ENCODE measurements at places on chromosomes 1 and 21. TPM values are rescaled to one million over a fixed set of nuclear protein-coding genes. Genes with fewer than 3 reads are reported as not detected.
A peak's percentile ranks its signal among the peaks of the same experiment; 100 is the strongest.

DNA sequence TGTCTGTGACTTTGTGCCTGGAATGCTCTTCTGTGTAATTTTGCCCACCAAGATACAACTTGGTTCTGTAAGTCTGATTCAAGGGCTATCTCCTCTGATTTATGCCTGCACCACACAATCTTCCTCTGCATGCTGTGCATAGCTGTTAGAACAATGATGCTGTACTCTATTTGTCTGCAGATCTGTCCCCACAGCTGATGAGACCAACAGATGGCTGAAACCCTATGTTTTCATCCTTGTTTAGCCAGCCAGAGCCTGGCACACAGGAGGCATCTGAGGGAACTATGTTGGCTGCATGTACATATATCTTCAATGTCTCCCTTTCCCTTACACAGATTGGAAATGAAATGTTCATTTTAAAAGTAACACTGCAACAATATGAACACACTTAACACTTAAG lies 58.0 kb upstream of the ABCA4 start:
- H3K36me3 ChIP-seq = no peaks in the 10 kb centered on the region
- no peak for DNase-seq
- no peak overlapping the region for H3K4me3 ChIP-seq

DNA sequence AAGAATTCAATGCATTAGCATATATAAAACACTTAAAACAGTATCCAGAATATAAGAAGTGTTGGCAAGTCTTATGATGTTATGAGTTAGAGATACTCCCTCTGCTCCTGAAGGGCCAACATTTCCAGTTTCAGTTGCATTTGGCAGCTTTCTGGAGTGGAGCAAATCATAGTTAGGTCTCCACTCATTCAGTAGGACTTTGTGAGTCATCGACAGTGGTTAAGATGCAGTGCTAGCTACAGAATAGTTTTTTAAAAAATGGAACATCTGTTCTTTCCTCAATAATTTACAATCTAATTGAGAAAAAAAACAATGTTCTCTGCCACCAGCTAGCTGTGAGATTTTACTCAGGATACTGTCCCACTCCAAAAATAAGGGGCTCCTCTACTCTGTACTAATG lies 389.1 kb downstream of the HLX start:
- no peaks in the 10 kb centered on the region for H3K36me3 ChIP-seq
- no peak overlapping the region for H3K4me3 ChIP-seq
- H3K27me3 ChIP-seq = peaks cover 5% of the 10 kb centered on the region

DNA sequence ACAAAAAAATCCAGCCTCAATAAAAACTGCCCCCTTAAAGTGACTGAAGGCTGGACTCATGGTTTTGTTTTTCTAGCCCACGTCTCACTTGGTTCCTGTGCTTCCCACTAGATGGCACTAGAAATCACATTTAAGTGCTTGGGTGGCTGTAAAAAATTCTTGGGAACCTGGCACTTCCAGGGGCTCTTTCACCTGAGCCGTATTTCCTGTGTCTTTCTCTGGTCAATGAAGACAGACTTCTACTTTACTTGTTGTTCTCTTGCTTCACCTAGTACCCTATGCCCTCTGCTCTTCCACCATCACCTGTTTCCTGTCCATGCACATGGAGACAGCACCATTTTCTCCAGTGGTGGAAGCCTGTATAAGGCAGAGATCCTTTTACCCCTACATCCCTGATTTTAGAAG lies 20.0 kb downstream of the METTL13 start:
- peak overlapping the region; percentile 7 for H3K27ac ChIP-seq
- H3K4me3 ChIP-seq = no peak overlapping the region
- peaks cover 10% of the 10 kb centered on the region for H3K4me1 ChIP-seq
- H3K27me3 ChIP-seq = no peaks in the 10 kb centered on the region
- no peak for DNase-seq
- H3K36me3 ChIP-seq = peaks cover 17% of the 10 kb centered on the region

IFNLR1 gene
- 6.8 TPM for total RNA-seq

- peaks cover 8% of the 10 kb centered on the region for H3K4me1 ChIP-seq
- H3K4me3 ChIP-seq = no peak overlapping the region
- H3K27ac ChIP-seq = no peak overlapping the region
- no peaks in the 10 kb centered on the region for H3K27me3 ChIP-seq
Observed at GRCh38 chr21:45096217-45096616, 21.8 kb downstream of the ADARB1 start.

DNA sequence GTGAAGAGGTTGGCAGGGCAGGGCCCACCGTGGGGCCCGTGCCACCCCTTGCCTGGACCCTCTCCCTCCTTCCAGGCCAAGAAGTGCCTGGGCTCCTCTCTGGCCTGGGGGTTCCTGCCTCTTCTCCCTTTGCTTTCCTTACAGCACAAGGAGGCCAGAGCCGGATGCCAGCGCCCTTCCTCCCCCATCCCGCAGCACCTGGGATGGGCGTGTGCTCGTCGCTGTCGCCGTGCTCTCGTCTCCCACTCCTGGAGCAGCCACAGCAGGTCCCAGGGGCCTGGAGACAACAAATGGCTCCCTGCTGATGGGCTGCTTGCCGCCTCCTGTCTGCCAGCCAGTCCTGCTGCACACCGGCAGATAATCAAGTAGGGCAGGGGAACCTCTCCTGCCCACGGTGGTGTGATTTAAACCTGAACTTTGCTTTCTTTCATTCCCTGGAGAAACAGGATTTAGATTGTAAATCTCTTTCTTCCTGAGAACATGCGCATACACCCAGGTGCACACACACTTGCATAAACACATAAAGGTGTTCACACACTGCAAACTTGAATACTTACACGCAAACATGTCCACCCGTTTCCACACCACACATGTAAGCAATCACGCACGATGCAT lies 50.8 kb upstream of the POU3F1 start:
- no peaks in the 10 kb centered on the region for H3K36me3 ChIP-seq
- no peak for DNase-seq
- H3K4me1 ChIP-seq = no peaks in the 10 kb centered on the region
- peaks cover 24% of the 10 kb centered on the region for H3K27me3 ChIP-seq
- H3K4me3 ChIP-seq = no peak overlapping the region
- H3K27ac ChIP-seq = no peak overlapping the region

- H3K4me3 ChIP-seq = no peak overlapping the region
- peaks cover 11% of the 10 kb centered on the region for H3K27me3 ChIP-seq
- H3K36me3 ChIP-seq = no peaks in the 10 kb centered on the region
Observed at GRCh38 chr21:46052703-46053651, 44.9 kb upstream of the COL6A2 start.
